Testis (tissue), 5 donors: ENCODE measurements at places on chromosomes 16 and 17.

GRCh38 chr17:42411361-42411760 is 11.7 kb downstream of the CAVIN1 start:
- no peak for DNase-seq
- no peak overlapping the region for H3K4me3 ChIP-seq
- H3K36me3 ChIP-seq, result no peaks in the 10 kb centered on the region
- H3K4me1 ChIP-seq, result peaks cover 39% of the 10 kb centered on the region
- no peaks in the 10 kb centered on the region for H3K27me3 ChIP-seq
- peak overlapping the region; percentile 77 for H3K27ac ChIP-seq

DNA sequence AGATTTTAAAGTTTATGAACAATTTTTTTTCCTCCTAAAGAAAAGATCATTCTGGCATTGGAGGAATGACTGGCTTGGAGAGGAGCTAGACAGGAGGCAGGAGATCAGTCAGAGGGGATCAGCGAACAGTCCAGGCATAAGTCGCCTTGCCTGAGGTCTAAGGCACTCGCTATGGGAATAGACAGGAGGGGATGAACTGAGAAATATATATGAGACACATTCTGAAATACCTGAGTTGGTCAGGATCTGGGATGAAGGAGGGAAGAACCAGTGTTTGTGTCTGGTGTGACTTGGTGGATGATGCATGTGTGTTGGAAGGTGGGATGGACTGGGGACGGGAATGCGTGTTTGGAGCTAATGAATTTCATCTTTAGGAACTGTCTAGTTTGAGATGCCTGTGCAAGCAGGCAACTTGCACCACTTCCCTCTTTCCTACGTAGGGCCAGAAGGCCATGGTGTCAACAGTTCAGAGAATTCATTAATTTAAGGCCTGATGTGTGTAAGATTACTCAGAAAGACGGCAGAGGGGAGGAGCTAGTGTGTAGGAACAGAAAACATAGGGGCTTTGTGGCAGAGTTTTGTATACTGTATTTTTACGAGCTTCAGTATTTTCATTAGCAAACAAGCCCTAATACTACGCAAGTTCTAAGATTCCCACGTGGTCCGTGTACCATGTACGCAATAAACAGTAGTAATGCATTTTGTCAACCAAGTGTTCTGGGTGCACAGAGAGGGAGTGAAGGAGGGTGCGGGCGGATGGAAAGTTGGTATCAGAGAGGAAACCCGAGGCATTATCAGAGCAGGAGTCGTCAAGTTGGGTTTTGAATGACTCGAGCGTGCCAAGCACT is 825 bp downstream of the HEATR6 start:
- peaks cover 13% of the 10 kb centered on the region for H3K4me1 ChIP-seq
- H3K27ac ChIP-seq, result peak overlapping the region; percentile 87
- H3K36me3 ChIP-seq, result no peaks in the 10 kb centered on the region
- no peak for DNase-seq

DNA sequence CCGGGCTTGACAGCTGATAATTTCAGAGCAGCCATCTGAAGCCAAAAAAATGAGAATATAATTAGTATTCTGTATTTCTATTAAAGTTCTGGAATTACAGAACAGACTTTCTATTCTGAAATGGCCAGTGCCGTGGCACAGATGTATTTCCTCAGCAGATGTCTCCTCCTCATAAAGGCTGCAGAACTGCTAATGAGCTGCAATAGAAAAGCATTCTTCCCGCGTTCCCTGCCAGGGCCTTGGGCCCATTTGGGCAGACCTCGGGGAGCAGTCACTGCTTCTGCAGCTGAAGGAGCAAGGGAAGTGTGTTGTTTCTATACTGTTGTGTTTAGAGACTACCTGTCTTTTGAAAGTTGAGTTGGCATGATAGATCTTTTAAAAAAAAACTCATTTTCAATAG is 152.6 kb upstream of the CACNG5 start:
- no peaks in the 10 kb centered on the region for H3K36me3 ChIP-seq
- H3K4me1 ChIP-seq, result peaks cover 12% of the 10 kb centered on the region

- H3K4me1 ChIP-seq, result no peaks in the 10 kb centered on the region
- H3K27me3 ChIP-seq, result no peaks in the 10 kb centered on the region
- no peak overlapping the region for H3K4me3 ChIP-seq
- H3K27ac ChIP-seq, result no peak overlapping the region
- no peak for DNase-seq
These were observed 14.2 kb upstream of the IL21R start for GRCh38 chr16:27387724-27388123.

DNA sequence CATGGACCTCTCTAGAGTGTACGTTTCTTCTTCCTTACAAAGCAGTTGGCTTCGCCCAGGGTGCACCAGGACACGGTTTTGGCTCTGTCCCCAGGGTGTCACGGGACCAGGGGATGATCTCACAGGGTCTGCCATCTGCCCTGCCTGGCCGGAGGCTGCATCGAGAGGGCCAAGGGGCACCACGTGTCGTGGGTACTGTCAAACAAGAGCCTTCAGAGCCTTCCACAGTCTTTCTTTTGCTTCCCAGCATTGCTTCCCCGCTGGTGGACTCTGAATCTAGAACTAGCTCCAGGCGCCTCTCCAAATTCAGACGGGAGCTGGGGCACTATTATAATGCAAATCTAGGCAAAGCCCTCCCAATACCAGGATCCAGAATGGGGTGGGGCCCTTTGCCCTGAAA is 47.9 kb downstream of the MAPT start:
- H3K4me3 ChIP-seq, result no peak overlapping the region
- H3K27ac ChIP-seq, result no peak overlapping the region
- no peaks in the 10 kb centered on the region for H3K27me3 ChIP-seq
- no peaks in the 10 kb centered on the region for H3K36me3 ChIP-seq

DNA sequence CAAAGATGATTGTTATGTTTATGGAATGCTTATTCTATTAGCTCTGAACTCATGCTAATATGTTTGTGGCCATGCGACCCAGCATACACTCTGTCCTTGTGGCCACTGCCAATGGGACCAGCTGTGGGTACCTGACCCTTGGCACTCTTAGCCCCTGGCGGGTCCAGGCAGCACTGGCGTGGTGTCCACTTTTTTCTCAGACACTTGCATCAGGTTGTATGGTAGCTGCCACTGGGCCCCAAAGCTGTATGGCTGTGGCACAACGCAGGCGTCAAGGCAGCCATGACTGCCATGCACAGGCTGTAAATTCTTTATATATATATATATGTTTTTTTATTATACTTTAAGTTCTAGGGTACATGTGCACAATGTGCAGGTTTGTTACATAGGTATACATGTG is 12.2 kb upstream of the WNT9B start:
- H3K27ac ChIP-seq, result no peak overlapping the region
- no peaks in the 10 kb centered on the region for H3K4me1 ChIP-seq
- no peaks in the 10 kb centered on the region for H3K36me3 ChIP-seq
- DNase-seq, result no peak
- no peaks in the 10 kb centered on the region for H3K27me3 ChIP-seq

DNA sequence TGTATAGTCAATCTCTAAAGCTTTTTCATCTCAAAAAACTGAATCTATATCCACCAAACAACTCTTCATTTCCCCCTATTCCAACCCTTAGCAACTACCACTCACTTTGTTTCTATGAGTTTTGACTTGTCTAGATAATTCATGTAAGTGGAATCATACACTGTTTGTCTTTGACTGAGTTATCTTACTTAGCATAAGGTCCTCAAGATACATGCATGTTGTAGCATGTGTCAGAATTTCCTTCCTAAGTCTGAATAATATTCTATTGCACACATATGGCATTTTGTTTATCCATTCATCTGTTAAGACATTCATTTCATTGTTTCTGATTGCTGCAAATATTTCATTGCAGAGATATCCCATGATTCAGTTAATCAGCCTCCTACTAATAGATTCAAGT is 72.2 kb downstream of the SSH2 start:
- H3K4me3 ChIP-seq, result no peak overlapping the region
- H3K36me3 ChIP-seq, result no peaks in the 10 kb centered on the region
- DNase-seq, result no peak
- H3K27ac ChIP-seq, result no peak overlapping the region

DNA sequence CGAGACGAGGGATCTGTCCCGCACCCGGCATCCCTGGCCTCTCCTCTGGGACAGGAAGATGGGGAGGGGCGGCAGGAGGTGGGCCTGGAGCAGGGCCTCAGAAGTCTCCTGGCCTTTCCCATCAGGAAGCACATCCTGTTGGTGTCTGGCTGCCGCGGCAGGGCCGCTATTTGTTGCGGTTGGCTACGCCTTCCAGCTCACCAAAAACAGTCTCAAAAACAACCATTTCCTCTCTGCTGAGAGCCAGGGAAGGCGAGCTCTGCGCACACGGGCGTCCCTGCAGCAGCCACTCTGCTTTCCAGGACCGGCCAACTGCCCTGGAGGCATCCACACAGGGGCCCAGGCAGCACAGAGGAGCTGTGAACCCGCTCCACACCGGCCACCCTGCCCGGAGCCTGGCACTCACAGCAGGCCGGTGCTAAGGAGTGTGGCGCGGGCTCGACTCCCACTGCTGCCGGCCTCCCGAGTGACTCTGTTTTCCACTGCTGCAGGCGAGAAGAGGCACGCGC is at the start of gene TMEM204:
Gene TMEM204 (plus strand): TSS at position 224 of the 509 bp plus-strand sequence. CDS start 610 bp downstream, outside the sequence.
- peak within 1 kb of the TSS; percentile 57 for H3K4me3 ChIP-seq
- DNase-seq, result peak; percentile 65
- peaks cover 51% of the 10 kb centered on the region for H3K4me1 ChIP-seq
- peak within 1 kb of the TSS; percentile 88 for H3K27ac ChIP-seq
- H3K36me3 ChIP-seq, result no peaks in the 10 kb centered on the region

DNA sequence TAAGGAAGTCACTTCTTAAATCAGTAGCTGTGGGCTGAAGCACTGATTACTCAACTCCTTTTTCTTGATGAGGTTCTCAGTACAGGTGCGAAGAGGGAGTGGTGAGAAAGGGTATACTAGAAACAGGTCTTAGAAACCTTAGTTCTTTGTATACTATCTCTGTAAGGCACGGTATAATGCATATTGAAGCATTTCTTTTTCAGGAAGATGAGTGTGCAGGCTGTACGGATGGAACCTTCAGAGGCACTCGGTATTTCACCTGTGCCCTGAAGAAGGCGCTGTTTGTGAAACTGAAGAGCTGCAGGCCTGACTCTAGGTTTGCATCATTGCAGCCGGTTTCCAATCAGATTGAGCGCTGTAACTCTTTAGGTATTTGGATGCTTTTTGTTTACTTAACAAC is 39.2 kb downstream of the CYLD start:
- H3K36me3 ChIP-seq, result no peaks in the 10 kb centered on the region
- H3K4me3 ChIP-seq, result no peak overlapping the region
- H3K27me3 ChIP-seq, result no peaks in the 10 kb centered on the region
- H3K27ac ChIP-seq, result no peak overlapping the region
- H3K4me1 ChIP-seq, result no peaks in the 10 kb centered on the region
- no peak for DNase-seq

DNA sequence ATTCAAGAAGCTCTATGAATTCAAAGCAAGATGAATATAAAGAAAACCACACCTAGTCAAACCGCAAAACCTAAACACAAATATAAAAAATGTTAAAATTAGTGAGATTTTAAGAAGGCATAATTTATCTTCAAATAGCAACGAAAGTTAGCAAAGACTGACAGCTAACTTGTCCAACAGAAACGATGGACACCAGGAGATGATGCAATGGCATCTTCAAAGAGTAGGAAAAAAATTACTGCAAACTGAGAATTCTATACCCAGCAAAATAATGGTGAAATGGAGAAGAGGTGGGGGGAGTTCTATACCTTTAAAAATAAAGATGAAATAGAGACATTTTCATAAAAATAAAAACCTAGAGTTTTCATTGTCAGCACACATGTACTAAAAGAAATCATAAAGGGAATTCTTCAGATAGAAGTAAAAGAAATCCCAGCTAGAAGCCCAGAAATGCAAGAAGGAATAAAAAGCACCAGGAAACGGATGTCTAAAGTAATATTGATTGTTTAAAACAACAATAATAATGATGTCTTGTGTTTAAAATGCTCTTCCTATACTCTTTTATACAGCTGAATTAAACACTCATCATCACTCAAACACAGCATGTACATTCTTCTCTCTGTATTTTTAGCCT is 24.6 kb upstream of the TANC2 start:
- no peak for DNase-seq
- H3K27ac ChIP-seq, result no peak overlapping the region
- no peak overlapping the region for H3K4me3 ChIP-seq
- no peaks in the 10 kb centered on the region for H3K4me1 ChIP-seq
- no peaks in the 10 kb centered on the region for H3K36me3 ChIP-seq

DNA sequence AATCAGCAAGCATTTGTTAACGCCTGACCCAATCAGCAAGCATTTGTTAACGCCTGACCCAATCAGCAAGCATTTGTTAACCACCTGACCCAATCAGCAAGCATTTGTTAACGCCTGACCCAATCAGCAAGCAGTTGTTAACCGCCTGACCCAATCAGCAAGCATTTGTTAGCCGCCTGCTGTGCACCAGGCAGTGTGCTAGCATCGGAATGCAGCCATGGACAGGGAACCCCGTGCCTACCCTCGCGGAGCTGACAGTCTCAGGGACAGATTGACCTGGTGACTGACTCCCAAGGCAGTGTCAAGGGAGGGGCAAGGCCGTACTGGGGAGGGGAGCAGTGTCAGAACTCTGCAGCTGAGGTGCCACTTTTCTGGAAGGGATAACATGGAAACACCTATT is 66.9 kb downstream of the ABR start:
- DNase-seq, result no peak
- no peak overlapping the region for H3K4me3 ChIP-seq
- no peaks in the 10 kb centered on the region for H3K27me3 ChIP-seq
- H3K36me3 ChIP-seq, result no peaks in the 10 kb centered on the region
- H3K27ac ChIP-seq, result no peak overlapping the region

- no peak overlapping the region for H3K27ac ChIP-seq
- no peak overlapping the region for H3K4me3 ChIP-seq
- H3K36me3 ChIP-seq, result no peaks in the 10 kb centered on the region
These were observed 35.8 kb upstream of the TEKT3 start for GRCh38 chr17:15377200-15377599.

DNA sequence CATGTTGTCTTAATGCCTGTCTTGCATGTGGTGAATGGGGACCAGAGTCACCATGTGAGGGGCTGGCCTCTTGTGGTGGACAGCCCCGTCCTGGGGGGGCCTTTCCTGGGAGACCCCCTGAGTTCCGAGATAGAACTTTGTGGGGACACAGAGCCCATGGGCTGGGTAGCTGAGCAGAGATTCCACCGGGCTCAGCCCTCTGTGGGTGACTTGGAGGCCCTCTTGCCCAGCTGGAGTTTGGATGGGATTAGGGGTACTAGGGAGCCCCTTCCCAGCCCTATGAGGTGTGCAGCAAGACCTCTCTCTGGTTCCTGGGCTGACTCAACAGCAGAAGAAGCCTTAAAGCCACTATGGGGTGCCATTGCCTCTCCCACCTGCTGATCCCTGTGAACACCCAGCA is 38.1 kb downstream of the MRC2 start:
- no peaks in the 10 kb centered on the region for H3K27me3 ChIP-seq
- no peak overlapping the region for H3K27ac ChIP-seq
- H3K4me3 ChIP-seq, result no peak overlapping the region
- H3K4me1 ChIP-seq, result no peaks in the 10 kb centered on the region

GRCh38 chr17:28467456-28468025 is 5.9 kb upstream of the SLC13A2 start:
- no peaks in the 10 kb centered on the region for H3K36me3 ChIP-seq
- no peaks in the 10 kb centered on the region for H3K27me3 ChIP-seq
- no peak for DNase-seq
- H3K4me1 ChIP-seq, result no peaks in the 10 kb centered on the region
- H3K4me3 ChIP-seq, result no peak overlapping the region
